ENCODE measurements at places on chromosomes 2 and 18.

GRCh38 chr2:62412347-62412742 lies 93.7 kb downstream of the TMEM17 start:
- no peak for DNase-seq

- no peak for DNase-seq
These were observed 6.3 kb downstream of the TPRKB start for GRCh38 chr2:73730810-73731209.

- DNase-seq = no peak
These were observed 9.7 kb upstream of the DNAJB2 start for GRCh38 chr2:219269362-219270054.

GRCh38 chr2:38528008-38528442 lies 74.7 kb downstream of the HNRNPLL start:
- DNase-seq = peak; percentile 60
